ENCODE measurements at places on chromosomes 4 and X. TPM values are rescaled to one million over a fixed set of nuclear protein-coding genes. Genes with fewer than 3 reads are reported as not detected.

SLC10A4 gene
- 0.22 TPM for total RNA-seq

DSPP gene
- total RNA-seq, result not detected

DGAT2L6 gene
- not detected for total RNA-seq

GRCh38 chrX:53223068-53223693, 1.8 kb downstream of the KDM5C start:
- DNase-seq, result no peak

- DNase-seq, result peak; percentile 58
These were observed 783 bp downstream of the RBPJ start for GRCh38 chr4:26321373-26322221.

DNA sequence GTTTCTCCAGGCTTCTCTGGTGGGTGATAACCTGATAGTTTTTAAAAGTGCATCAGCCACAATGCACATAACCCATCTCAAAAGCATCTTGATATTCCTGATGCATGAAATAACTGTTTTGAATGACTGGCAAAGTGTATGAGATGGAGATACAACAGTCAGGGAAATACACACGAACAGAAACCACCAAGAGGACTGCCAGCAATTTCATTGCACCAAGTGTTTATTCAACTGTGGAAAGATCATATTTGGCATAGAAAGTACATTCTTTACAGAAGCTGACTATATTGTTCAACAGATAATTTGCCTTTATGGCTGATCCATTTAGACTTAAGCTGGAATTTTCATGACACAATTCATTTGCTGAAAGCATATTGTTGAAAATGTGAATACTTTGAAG, 139.5 kb downstream of the SLIT2 start:
- DNase-seq, result no peak

DNA sequence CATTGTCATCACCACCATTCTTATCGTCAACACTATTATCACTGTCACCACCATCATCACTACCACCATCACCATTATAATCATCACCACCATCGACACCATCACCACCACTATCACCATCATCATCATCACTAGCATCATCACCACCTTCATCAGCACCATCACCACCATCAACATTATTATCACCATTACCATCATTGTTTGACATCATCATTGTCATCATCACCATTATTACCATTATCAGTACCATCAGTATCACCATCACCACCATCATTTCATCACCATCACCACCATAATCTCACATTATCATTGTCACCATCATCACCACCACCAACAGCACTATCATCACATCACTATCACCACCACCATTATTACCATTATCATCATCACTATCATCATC, 47.5 kb upstream of the NKX1-1 start:
- no peak for DNase-seq

DNA sequence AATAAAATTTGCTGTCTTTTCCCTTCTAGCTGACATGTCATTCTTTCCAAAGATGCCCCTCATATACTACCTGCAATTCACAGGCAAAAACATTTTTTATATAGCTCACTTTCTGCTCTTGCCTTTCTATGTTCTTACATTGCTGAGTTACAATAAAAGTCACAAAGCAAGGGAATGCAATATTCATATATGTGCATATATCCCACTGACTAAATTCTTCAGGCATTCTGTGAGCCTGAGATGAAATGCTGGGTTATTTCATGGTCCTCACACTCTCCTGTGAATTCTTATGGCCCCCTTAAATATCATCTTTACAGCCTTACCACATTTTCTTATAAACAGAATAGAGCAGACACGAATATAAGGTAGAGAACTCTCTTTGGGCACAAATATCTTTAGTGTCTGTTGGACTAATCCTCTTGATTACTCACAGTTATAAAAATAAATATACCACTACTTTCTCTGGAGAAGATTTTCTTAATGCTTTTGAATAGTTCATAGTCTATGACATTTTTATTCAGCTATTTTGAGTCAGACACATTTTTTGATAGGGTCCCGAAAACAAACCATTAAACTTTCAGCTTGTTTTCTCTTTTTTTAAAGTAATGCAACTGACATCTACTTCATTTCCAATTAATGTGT, 84.1 kb upstream of the H2AZ1 start:
- DNase-seq, result no peak

GRCh38 chr4:189050643-189051042, 890.0 kb upstream of the FRG1 start:
- no peak for DNase-seq

GRCh38 chr4:8919651-8920288, 48.1 kb upstream of the HMX1 start:
- DNase-seq, result no peak

DNA sequence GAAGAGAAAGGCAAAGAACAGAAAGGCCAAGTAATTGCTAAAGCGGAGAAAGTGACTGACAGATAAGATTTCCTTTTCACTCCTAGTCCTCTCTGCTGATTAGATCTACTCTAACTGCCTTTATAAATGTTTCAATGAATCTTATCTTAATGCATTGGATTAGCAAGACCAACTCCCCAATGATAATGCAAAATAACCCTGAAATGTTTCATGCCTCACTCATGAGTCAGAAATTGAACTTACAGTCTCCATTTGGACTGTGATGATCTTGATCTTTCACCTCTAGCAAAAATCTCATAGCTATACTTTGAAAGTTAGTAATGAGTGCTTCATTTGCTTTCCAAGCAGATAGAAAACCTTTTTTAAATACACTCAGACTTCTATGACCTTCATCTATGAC, 26.5 kb downstream of the SLC10A7 start:
- no peak for DNase-seq

GRCh38 chr4:17702641-17703040, 78.8 kb downstream of the FAM184B start:
- no peak for DNase-seq

DNA sequence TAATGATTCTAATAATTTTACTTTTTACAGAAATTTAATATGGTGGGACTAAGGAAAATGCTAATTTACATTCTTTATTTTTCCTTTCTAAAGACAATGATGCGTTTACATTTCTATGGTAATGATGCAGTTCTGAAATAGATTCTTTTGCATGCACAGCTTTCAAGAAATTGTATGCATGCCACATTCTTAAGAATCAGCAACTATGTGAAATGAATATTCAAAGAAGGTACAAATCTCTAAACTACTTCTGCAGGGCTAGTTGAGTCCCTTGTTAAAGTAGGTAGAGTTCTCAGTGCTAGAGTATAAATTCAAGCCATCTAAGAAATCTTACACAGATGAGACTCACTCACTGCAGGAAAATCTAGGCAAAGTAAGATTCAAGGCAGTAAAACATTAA, 24.5 kb upstream of the GRID2 start:
- no peak for DNase-seq

DNA sequence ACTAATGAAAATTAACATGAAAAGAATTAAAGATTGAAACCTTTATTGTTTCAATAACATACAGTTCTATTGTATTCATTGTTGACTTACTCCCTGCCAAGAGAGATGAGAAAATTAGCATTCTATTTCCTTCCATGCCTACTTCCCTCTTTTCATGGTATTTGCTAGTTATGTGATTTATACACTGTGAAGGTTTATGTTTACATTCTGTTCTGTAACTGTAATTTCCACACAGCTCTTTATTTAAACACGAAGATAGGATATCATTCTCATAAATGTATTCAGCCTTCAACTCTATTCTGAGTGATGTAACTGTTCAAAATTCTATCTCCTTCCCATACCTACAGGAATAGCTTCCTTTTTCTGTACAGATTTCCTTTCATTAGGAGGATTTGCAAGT, 6.6 kb downstream of the CCDC110 start:
- DNase-seq, result no peak

DNA sequence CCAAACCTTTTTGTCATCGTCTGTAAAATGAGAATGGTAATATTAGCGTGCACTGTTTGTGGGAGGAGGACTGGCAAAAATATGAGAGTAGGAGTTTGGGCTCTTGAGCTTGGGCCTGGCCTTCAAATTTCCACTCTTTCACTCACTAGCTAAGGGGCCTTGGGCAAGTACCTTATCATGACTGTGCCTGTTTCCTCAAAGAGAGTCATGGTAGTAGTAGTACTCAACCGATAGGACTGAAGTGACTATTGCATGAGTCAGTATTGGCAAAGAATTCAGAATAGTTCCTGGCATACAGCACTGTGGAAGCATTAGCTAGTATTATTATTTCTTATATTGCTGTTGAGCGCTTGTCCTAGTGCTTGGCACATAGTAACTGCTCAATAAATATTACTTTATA, 16.0 kb upstream of the RBM3 start:
- DNase-seq, result no peak

DNA sequence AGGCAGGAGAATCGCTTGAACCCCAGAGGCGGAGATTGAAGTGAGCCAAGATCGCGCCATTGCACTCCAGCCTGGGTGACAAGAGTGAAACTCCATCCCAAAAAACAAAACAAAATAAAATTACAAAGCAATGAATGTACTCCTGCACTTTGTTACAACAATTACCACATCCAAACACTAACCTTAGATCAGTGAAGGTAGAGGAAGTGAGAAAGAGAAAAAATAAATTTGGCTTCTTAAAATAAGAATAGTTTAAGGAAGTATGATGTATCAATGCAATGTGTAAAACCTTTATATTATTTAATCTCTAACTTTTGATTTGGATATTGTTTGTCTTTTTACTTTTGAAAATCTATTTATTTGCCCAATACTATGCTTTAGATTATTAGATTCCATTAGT, 21.7 kb upstream of the CSN1S1 start:
- DNase-seq, result no peak

DNA sequence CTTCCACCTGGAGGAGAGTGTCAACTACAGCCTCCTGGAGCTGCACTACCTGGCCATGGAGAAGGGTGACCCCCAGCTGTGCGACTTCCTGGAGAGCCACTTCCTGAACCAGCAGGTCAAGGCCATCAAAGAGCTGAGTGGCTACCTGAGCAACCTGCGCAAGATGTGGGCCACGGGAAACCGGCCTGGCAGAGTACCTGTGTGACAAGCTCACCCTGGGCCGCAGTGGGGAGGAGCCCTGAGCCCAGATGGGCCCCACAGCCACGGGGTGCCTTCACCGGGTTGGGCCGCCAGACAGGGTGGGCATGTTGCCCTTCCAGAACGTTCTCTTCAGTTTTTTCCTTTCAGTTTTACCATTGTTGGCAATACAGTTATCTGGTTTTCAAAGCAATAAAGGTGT, 15.2 kb upstream of the FAM47A start:
- DNase-seq, result no peak

DNA sequence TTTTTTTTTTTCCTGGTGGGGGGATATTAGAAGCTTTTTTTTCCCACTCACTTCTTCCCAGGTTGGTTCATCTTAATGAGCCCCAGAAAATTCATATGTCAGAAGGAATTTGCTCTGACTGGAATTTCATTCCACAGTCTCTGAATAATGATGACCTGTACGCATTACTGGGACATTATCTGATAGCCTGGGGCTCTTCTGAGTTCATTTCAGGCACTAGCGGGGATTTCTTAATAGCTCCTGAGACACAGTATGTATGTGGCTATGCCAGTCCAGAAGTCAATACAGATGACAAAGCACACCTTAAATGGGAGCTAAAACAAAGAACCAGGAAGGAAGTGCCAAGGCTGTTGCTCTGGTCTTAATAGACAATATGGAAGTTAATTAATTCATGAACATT, 295.2 kb upstream of the IGFBP7 start:
- no peak for DNase-seq

- DNase-seq, result peak; percentile 19
These were observed 63.5 kb downstream of the GPC3 start for GRCh38 chrX:133921764-133922389.

DNA sequence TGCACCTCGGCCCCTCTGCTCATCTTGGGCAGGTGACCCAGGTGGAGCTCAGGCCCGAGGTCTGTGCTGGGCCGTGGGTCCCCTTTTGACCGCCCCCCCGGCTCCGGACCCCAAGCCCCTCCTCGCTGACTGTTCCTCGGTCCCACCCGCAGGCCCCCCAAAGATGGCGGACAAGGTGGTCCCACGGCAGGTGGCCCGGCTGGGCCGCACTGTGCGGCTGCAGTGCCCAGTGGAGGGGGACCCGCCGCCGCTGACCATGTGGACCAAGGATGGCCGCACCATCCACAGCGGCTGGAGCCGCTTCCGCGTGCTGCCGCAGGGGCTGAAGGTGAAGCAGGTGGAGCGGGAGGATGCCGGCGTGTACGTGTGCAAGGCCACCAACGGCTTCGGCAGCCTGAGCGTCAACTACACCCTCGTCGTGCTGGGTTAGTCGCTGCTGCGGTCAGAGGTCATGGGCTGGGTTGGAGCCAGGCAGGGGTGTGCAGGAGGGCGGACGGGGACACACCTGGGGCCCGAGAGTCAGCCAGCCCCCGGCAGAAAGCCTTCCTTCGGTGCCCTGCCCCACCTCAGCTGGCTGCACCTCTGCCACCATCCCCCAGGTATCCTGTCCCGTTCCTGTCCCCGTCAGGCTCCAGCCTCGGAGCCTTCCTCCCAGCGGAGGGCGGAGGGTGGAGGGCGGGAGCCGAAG, 10.8 kb downstream of the FGFRL1 start:
- no peak for DNase-seq

DNA sequence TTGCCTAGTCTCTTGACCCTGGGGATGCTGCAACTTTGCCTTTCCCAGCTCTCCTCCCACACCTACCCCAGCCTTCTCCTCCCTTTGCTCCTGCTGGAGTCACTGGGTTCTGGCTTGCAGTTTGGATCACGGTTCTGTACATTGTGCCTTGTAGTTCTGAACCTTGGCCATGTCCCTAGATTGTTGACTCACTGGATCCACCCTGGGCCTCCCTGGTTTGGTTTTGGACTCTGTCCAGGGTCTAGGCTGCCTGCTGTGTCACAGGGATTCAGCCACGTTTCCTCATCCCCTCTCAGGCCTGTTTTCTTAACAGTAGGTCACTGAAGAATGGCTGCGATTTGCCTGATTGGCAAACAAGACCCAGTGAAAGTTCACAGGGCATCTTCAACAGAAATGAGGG, 11.5 kb upstream of the GABRE start:
- peak; percentile 20 for DNase-seq

DNA sequence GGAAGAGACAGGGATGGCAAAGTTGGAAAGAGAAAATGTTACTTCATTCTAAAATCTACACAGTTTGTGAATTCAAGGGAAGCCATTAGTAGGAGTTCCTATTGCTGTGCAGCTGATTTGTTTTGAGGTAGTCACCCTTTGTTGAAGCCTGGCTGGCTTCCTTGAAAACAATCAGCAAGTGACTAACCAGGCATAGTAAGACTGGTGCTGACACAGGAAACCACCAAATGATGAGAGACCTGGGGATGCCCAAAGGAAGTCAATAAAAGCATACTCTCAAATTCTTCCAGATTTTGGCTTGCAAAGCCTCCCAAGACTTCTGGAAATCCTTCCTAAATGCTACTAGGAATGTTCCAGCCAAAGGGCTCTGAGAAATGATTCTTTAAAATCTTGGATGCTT, 23.9 kb upstream of the PRDM8 start:
- no peak for DNase-seq

- no peak for DNase-seq
These were observed 173.5 kb downstream of the ASMT start for GRCh38 chrX:1788300-1788911.

GRCh38 chrX:154040307-154040756, 20.6 kb upstream of the IRAK1 start:
- DNase-seq, result no peak
